ENCODE measurements at places on chromosomes 3 and 15.

DNA sequence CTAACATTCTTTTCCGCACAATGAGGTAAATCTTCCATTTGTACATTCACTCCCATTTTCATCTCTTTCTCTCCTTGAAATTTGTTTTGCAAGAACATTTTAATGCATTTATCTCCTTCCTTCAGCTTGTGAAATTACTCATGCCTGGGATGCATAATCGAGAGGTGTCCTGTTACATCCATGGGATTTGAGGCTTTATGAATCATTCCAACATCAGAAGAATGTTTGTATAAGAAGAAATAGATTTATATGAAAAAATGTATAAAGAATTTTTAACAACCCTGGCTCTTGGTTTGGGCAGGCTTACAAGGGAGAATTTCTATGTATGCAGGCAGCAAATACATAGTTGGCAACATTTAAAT is 93.2 kb upstream of the MBNL1 start:
- DNase-seq = no peak

- no peak for DNase-seq
Observed at GRCh38 chr3:190773948-190774347, 88.5 kb downstream of the GMNC start.

GRCh38 chr3:155553780-155554179 is 191.1 kb downstream of the PLCH1 start:
- DNase-seq = no peak

DNA sequence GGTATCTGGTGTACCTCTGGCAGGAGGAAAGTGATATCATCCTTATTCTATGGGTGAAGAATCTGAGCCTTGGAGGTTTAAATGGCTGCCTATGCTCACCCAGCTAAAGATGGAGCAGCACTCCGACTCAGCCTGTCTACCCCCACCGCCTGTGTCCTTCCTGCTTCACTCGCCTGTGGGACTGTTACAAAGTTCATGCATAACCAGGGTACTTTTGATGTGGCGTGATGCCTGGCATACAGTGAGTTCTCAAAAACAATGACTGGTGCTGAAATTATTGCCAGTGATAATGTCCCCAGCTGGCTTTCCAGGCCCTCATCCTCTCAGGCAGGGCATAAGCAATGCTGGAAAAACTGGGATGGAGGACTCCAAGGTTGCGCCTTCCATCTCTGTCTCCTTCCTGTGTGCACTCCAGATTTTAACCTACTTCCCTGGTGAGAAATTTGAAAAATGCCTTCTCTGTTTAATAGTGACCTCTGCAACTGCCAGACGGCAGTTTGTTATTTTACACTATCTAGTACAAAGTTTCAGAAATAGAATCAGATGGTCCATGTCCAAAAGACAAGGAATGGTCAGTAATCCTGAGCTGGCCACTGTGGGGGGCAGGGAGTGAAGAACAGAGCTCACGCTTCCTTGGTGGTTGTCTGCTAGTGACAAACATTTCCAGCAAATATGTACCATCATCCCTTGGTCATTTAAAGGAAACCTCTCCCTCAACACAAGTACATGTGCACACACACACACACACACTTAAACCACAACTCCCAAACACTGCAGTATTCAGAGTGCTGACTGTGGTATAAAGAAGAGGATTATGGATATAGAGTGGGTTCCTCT is 86.5 kb upstream of the NMNAT3 start:
- DNase-seq = no peak

DNA sequence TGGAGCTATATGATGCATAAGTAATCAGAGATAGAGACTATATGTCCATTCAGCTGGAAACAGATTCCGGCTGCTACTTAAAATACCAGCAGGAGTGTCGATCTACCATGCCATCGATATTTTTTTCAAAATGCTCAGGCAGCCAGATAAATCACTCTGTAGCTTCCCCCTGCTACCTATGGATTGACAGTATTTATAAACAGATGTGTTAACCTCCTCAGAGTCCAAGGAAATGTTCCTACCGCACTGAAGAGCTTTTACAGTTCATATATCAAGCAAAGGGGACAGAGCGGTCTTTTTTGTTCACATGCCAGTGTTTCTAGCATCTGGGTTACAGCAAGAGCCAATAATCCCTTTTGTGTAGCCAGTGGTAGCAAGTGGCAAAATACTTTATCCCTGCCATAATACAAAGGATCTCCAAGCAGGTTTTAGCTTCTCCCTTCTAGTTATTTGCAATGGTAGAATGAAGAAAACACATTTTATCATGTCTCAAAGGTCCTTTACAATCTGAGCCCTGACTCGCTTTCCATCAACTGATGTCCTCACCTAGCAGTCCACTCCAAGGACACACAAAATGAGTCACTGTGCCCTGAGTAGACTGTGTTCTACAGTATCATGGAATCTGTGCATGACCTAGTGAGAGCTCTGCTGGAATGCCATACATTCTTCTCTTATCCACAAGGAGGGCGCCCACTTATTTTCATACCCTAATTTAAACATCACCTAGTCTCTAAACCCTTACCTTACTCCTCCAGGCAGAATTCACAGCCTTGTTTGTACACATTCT is 507.0 kb downstream of the TBL1XR1 start:
- DNase-seq = no peak

- DNase-seq = no peak
Observed at GRCh38 chr15:65949011-65949410, 79.7 kb downstream of the RAB11A start.
